ENCODE measurements at places on chromosomes 6 and 20.

DNA sequence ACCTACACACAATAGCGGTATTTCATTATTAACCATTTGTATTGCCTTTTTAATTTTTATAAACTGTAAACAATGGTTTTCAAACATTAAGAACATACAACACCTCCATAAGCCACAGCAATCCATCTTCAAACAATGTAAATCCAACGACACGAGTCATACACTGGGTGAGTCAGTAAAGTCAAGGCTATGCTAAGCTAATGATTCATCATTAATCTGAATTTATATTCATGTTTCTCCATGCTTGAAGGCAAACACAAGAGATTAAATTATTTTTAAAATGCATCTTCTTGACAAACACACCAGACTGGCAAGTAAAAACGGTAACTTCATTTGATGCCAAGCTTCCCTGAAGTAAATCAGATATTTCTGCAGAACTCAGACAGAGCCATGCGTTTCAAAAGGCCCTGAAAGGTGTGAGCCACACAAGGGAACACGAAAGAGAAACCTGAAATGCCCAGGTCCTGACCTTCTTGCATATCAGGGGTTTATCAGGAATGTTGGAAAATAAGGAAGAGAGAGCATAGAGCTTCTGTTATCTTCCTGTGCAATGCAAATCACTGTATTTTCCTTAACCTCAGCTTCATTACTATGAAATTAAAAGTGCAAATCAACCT lies 162.5 kb downstream of the ALDH8A1 start:
- H3K4me3 ChIP-seq = no peak overlapping the region
- no peak overlapping the region for H3K27ac ChIP-seq
- H3K4me1 ChIP-seq = no peaks in the 10 kb centered on the region
- H3K36me3 ChIP-seq = no peaks in the 10 kb centered on the region
- no peak for DNase-seq
- H3K27me3 ChIP-seq = no peaks in the 10 kb centered on the region

DNA sequence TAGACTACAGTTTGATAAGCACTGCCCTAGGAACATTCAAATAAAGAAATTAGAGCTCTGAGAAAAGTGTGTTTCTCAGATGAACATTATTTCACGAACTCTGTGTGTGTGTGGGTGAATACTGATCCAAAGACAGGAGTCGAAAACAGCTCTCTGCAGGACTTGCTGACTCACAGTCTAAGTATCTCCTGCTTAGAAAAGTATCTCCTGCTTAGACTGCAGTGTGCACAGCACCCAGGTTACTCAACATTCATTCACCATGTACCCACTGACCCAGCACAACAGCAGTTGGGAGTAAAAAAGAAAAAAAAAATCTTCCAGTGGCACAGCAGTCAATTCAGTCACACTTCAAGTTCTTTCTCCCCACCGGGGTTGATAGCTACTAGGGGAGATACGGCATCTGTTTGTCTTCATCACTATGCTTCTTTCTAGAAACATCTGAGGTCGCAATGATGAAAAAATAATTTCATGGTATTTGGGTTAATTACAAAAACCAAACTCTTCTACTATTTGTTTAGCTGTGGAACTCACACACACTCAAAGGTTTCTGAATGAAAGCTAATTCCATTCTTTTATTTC lies 48.0 kb downstream of the GCLC start:
- H3K36me3 ChIP-seq = peaks cover 37% of the 10 kb centered on the region
- no peak overlapping the region for H3K27ac ChIP-seq
- DNase-seq = no peak
- H3K4me3 ChIP-seq = no peak overlapping the region
- no peaks in the 10 kb centered on the region for H3K27me3 ChIP-seq

DNA sequence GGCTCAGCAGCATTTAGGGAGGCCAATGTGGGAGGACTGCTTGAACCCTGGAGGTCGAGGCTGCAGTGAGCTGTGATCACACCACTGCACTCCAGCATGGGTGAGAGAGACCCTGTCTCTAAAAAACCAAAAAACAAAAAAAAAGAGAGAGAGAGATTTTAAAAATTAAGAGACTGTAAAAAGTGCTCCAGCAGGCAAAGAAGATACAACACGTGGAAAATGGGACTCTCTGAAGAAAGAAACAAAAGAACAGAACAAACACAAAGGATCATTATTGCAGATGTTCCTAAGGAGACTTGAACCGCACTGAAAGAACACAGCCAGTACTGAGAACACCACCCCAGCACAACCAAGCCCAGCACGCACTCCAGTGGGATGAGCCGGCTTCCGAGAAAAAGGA lies 74.2 kb downstream of the TAF4 start:
- H3K36me3 ChIP-seq = no peaks in the 10 kb centered on the region
- DNase-seq = no peak
- H3K4me1 ChIP-seq = peaks cover 2% of the 10 kb centered on the region
- no peak overlapping the region for H3K27ac ChIP-seq
- H3K4me3 ChIP-seq = no peak overlapping the region
- H3K27me3 ChIP-seq = no peaks in the 10 kb centered on the region

GRCh38 chr6:101912311-101912710 lies 518.8 kb downstream of the GRIK2 start:
- no peaks in the 10 kb centered on the region for H3K27me3 ChIP-seq
- H3K27ac ChIP-seq = no peak overlapping the region
- H3K4me1 ChIP-seq = no peaks in the 10 kb centered on the region
- H3K4me3 ChIP-seq = no peak overlapping the region
- DNase-seq = no peak

DNA sequence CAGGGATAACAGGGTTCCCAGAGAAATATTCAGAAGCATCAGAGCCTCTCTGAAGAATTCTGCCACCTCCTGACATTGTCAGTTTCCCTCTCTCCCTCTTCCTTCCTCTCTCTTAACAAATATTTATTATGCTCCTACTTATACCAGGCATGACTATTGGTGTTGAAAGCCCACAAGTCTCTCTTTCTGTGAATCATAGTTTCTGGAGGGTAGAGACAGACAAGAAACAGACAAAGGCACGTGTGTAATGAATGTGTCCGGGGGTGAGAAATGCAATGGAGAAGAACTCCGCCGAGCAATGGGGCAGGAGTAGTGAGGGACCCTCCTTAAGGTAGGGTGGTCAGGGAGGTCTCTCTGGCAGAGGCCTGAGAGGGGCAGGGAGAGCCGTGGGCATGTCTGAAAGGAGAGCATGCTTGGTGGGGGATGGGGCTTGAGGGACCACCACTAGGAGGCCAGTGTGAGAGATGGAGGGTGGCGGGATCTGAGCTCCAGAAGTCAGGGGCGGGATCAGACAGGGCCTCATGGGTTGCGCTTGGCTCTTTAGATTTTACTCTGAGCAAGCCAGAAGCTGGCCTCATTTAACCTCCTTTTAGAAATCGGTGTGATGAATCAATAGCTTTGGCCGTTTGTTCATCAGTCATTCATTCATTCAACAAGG lies 57.3 kb downstream of the EYA2 start:
- H3K27me3 ChIP-seq = no peaks in the 10 kb centered on the region
- DNase-seq = no peak
- no peak overlapping the region for H3K27ac ChIP-seq
- no peaks in the 10 kb centered on the region for H3K4me1 ChIP-seq
- H3K36me3 ChIP-seq = no peaks in the 10 kb centered on the region
- H3K4me3 ChIP-seq = no peak overlapping the region
